NCI-H2171 treated with DMSO at 0.1 percent for 48 hours (cell line): ENCODE measurements at places on chromosomes 12 and 14.

- no peak for DNase-seq
These were observed 5.2 kb downstream of the DHRS2 start for GRCh38 chr14:23641180-23641914.

- no peak for DNase-seq
These were observed 52.9 kb downstream of the ISCA2 start for GRCh38 chr14:74546416-74546815.

- peak; percentile 90 for DNase-seq
These were observed 98.0 kb downstream of the KCNH5 start for GRCh38 chr14:62947301-62947700.

DNA sequence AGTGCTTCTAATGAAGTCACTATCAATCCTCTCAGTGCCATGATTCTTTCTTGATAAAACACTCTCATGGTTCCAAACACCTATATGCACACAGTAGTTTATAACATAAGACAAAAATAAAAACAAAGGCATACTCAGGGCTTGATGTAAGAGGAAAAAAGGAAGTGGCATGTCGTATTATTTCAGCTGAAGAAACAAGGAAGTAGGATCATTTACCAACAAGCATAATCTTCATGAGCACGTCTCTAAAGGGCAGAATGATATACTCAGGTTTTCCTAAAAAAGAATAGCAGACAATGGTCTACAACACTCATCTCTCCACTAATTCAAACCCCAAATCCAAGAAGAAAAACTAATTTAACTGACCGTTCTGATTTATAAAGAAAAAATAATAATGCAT lies 33.9 kb downstream of the NUMB start:
- no peak for DNase-seq

DNA sequence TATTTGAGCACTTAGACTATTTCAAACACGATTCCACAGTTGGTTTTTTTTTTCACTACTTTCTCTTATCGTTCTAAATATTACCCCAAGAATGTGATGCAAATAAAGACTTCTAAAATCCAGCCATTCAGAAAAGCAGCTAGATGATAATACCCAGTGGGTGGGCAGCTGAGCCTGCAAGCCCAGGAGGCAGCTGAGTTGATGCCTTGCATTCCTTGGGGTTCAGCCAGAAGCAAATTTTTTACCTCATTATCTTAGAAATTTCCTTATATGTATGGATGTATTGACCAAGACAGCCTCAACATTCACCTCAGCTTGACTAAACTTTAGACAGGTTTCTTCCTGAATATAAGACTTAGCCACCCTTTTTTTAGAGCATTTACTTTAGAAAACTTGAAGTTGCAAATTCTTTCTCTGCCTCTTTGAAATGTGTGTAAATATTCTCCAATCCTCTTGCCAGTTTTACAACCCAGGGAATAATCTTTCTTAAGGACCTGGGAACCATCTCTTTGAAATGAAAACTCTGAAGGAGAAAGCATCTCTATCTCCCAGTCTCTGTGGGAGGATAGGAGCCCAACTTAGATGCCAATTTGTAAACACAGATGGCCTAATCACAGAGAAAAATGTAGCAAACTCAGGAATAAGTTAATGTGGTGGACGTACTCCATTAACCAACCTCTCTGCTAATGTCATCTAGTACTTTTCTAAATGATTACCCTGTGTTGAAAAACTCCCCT lies 52.2 kb upstream of the ANP32D start:
- DNase-seq: no peak

- DNase-seq: no peak
These were observed 55.6 kb upstream of the PTPRB start for GRCh38 chr12:70692681-70693288.

DNA sequence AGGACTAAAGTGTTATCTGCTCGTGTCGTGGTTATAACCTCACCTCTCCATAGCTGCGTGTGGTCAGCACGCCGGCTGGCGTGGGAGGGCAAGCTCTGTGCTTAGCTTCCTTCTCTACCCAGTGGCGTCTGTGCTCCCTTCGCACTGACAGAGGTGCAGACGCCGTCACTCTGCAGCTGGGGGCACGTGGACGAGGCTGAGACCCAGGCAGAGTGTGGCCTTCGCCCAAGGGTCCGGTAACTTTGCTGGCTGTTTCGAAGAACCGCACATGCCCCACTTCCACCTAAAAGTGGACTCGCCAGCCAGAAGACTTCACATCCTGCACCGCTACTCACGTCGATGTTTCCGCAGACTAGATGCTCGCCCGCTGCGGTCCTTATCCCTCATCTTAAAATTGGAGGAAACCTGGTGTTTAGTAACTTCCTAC lies 35.9 kb upstream of the DYNC1H1 start:
- DNase-seq: no peak

DNA sequence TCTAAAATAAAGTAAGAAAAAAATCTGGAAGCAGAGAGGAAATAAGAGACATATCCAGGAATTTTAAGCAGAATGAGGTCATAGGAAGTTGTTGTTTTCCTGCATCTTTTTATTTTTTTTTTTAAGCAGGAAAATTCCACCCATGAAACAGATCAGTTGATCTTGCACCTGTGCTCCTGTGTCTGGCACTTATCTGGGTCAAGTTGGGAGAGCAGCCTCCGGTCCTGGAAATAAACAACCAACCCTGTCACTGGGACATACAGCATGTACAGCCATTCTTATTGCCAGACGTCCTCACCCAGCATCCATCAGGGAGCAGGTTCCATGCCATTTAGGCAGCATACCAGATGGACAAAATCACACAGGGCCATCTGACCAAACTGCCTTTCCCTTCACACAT lies 266.0 kb upstream of the BTG1 start:
- no peak for DNase-seq

DNA sequence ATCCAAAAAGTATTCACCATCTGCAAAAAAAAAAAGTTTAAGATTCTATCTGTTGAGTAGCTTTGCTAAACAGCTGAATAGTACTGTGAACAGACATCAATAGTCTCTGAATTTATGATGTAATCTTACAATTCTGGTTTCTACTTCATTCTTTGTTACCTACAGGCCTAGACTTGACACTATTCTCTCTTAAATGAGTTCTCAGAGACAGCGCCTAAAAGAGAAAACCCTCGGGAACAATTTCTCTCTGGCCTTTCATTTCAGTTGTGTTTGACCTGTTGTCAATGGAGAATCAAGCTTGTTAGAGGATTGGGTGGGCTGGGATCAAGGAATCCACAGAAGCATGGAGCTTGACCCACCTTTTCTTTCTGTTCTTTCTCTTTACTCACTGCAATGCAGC lies 5.9 kb upstream of the TWF1 start:
- no peak for DNase-seq

DNA sequence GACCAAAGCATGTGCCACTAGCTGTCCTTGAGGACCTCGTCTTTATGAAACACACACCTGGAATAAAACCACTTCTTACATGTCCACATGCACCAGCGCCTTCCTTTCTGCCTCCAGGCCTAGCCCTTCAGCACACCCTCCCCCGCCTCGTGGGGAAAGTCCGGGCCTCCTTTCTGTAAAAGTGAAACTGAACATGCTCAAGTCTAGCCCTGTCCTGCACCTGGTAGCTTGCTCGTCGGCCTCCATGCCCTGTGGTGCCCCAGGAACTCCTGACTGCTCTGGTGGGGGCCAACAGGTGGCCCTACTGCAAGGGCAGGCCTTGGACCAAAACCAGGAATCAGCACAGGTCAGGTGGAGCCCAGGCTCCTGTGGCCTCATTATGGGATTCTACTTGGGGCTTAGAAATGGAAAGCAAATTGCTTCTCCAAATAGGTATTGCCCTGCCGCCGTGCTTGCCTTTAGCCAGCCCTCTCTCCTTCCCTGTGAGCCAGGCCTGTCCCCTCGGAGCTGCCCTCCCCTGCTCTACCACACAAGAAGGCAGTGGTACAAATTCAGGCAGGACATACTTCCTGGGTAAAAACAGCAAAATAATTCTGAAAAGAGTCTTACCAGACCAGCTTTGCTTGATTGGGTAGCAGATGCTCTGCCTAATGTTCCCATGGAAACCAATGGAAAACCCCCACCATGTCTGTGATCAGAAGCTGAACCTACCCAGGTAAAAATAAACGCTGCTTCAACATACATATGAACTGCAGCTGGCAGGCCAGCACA lies 43.5 kb downstream of the ERH start:
- peak; percentile 20 for DNase-seq

DNA sequence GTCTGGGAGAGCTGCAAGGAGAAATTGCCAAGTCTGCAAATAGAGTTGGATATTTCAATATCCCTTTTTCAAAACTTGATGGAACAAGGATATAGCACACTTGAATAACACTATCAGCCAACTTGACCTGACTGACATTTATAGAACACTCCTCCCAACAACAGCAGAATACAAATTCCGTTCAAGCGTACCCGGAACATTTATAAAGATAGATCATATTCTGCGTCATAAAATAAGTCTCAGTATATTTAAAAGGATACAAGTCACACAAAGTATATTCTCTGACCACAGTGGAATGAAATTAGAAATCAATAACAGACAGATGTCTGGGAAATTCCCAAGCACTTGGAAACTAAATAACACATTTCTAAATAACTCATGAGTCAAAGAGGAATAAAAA lies 29.0 kb upstream of the MEG3 start:
- DNase-seq: no peak

DNA sequence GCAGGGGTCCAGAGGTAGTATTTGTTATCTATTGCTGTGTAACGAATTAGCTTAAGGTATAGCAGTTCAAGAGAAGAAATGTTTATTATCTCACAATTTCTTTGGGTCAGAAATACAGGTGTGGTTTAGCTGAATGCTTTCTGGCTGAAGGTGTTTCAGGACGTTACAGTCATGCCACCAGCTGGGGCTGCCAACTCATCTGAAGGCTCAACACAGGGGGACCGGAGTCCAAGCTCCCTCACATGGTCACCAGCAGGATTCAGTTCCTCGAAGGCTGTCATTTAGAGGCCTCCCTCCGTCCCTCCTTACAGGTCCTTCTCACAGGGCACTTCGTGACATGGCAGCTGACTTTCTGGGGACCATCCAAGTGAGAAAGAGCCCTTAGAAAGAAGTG lies 37.5 kb upstream of the SINHCAF start:
- no peak for DNase-seq

DNA sequence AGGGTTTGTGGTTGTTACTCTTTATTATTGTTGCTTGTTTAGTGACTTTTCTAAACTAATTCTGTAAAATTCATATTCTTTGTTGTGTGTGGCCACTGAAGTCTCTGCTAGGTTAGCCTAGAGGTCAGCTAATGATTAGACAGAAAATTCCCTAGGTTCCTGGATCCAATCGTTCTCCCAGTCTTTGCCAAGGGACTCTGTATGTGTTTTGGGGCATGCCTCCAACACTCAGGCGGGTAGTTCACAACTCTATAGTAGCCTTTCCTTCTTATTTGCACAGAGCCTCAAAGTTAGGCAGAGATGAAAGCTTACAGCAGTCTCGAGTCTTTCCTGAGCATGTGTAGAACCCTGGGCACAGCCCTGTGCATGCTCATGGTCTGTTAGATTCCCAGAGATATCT lies 32.7 kb upstream of the RIN3 start:
- DNase-seq: no peak
